T-helper 17 cell (primary cell): ENCODE measurements at places on chromosomes 1 and 21. TPM values are rescaled to one million over a fixed set of nuclear protein-coding genes. Genes with fewer than 3 reads are reported as not detected.
A peak's percentile ranks its signal among the peaks of the same experiment; 100 is the strongest.

GRCh38 chr1:22727873-22728272 is 17.2 kb downstream of the EPHB2 start:
- no peak for DNase-seq

DNA sequence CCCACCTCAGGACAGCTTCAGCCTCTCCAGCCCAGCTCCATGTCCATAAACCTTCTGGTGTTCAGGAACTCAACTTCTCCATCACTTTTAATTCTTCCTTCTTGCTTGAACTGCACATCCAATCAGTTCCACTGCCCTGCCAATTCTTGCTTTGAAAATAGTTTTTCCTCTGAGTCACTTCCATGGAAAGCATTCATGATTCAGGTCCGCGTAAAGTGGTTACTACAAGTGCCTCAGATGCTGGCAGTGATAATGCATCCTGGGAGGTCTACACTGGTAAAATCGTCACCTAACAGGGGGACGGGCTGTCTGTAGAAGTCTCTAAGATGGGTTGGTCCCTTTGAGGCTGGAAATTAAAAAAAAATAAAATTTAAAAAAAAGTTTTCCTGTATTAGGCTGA is 25.9 kb upstream of the RCAN1 start:
- no peak for DNase-seq

- DNase-seq: no peak
These were observed 17.2 kb downstream of the CTNNBIP1 start for GRCh38 chr1:9892563-9893528.

DNA sequence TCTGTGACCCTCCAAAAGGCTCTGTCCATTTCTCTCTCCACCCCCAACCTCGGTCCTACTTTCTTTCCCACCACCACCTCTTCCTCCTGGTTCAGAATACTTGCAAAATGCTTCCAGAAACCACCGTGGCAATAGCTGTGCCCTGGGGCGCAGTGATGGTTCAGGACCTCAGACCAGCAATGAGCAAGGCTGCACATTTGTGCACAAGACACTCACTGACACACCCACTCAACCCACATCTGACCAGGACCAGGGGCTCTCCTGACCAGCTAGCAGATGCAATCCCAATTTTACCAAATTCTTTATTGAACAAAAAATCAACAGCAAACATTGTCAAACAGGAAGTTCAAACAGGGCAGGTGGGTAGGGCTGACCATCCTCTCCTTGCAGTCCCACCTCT is 25.7 kb downstream of the SPOCD1 start:
- no peak for DNase-seq

GRCh38 chr1:181341026-181341632 is 142.2 kb upstream of the CACNA1E start:
- DNase-seq: no peak

- no peak for DNase-seq
These were observed 10.2 kb upstream of the SUSD4 start for GRCh38 chr1:223374064-223374610.

DNA sequence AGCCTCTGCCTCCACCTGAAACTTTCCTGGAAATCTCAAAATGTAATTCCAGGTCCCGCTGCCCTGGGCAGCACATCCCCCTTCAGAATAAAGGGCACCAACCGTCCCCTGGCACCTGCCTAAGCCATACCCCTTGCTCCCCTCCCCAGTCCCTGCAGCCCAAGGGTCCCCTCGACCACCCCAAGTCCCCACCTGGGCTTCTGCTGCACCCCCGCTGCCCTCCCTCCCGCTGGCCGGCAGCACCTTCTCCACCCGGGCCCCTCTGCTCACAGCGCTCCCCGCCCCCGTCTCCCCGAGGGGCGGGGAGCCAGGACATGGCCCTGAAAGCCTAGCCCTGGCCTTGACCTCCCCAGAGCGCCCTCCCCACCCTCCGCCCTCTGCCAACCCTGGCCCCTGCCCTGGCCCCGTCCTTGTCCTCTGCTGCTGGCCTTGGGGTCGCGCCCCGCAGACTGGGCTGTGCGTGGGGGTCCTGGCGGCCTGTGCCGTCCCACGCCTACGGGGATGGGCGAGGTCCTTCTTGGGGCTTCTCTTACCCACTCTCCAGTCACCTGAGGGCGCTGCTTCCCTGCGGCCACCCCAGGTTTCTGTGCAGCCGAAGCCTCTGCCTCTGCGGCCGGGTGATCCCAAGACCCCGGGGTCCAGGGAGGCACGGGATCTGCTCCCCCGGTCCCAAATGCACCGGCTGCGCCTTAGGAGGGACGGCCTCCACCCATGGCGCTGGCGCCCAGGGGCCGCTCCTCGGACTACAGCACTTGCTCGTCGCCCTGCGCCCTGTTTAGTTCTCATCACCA is 41.7 kb downstream of the WDR4 start:
- no peak for DNase-seq

GRCh38 chr21:25732091-25732760 is 2.5 kb downstream of the ATP5PF start:
- no peak for DNase-seq

GRCh38 chr21:14120091-14120734 is 90.5 kb downstream of the LIPI start:
- DNase-seq: no peak

GRCh38 chr1:229784834-229785233 is 158.8 kb downstream of the URB2 start:
- no peak for DNase-seq

DNA sequence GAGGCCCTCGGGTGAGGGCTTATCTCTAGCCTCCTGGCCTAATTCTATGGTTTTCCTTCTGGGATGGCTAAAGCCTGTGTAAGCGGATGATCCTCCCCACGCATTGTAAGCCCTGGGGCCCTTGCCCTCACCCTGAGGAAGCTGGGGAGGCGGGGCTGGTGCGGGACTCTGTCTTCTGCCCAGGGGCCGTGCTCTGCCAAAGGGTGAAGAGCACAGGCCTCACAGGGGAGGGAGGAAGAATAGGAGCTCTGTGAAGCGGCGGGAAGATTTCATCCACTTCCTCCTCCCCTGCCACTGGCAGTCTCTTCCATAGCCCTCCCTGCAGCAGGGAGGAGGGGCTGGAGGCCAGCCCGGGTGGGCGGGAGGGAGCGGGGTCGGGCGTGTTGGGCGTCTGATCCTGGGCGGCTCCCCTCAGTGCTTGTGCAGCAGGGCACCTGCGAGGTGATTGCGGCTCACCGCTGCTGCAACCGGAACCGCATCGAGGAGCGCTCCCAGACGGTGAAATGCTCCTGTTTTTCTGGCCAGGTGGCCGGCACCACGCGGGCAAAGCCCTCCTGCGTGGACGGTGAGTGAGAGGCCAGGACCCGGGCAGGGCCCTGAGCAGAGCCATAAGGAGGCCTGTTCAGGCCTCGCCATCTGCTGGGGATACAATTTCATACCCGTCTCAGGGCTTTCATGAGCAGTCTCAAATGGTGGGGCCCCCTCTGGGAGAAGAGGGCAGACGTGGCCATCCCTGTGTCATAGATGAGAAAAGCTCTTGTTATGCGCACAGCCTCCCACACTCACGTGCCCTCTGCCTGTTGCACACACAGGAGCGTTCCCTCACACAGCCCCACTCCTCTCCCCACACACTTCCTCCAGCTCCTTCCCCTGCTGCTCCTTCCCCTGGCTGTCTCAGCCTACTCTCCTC is 7.7 kb upstream of the PPM1J start:
- DNase-seq: no peak

DNA sequence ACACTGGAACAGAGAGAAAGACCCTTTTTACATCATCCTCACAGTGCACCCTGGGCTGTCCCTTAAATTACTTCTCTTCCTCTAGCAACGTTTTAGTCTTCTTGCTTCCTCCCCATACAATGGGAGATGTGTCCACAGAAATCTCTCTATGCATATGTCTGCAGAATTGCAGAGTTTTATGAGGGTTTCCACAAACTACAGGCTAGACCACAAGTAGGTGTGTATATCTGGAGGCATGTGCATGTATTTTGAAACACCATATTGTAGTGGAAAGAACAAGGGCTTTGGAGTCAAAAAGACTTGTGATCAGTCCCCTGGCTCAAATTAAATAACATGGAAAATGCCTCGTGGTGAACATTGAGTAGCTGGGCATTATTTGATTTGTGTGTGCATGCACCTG is 121.3 kb upstream of the IPO9 start:
- DNase-seq: no peak

- DNase-seq: no peak
These were observed 32.0 kb upstream of the AGL start for GRCh38 chr1:99818063-99818699.

GRCh38 chr1:239422818-239423217 is 36.5 kb downstream of the CHRM3 start:
- no peak for DNase-seq

GRCh38 chr21:26852423-26852822 is 7.2 kb upstream of the ADAMTS1 start:
- DNase-seq: no peak

- DNase-seq: no peak
These were observed 525 bp downstream of the RYR2 start for GRCh38 chr1:237042526-237042891.

DNA sequence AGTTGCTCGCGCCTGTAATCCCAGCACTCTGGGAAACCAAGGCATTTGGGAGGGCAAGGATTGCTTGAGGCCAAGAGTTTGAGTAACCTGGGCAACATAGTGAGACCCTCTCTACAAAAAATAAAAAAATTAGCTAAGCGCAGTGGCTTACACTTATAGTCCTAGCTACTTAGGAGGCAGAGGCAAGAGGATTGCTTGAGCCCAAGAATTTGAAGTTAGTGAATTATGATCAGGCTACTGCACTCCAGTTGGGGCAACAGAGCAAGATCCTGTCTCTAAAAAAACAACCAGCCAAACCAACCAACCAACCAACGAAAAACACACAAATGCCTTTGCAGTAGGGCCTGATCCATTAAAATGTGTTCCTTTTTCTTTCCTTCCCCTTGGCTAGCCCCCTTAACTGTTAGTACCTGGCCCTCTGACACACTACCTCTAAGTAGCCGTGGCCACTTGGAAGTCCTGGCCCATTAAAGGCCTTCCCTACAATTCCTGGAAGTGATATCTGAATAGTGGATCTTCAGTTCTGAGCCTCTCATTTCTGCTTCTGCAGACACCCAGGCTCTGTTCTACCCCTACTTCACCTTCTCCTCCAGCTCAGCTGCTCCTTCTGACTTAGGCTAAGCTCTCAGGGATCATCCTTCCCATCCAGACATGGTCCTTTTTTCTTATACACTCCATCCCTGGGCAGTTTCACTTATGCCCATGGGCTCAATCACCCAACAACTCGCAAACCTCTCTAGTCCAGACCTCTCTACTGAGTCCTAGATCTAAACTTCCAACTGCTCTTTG is 3.5 kb upstream of the OSCP1 start:
- no peak for DNase-seq

- DNase-seq: no peak
These were observed 45.1 kb upstream of the PALMD start for GRCh38 chr1:99600782-99601181.

GRCh38 chr21:29075706-29076466 is 2.4 kb upstream of the CCT8 start:
- no peak for DNase-seq

GRCh38 chr1:223175032-223175431 is 32.0 kb upstream of the TLR5 start:
- DNase-seq: no peak

GRCh38 chr1:39204441-39205081 is at the start of gene MACF1:
Gene MACF1, plus strand, starts transcription at chr1:39204695. Its CDS starts 328 bp downstream, at chr1:39205023.
- no peak for DNase-seq

- DNase-seq: no peak
These were observed 2.7 kb downstream of the ATF3 start for GRCh38 chr1:212611000-212611948.

- DNase-seq: no peak
These were observed 4.1 kb upstream of the FAM110D start for GRCh38 chr1:26154750-26155149.

- DNase-seq: no peak
These were observed 554 bp upstream of the SLC39A1 start for GRCh38 chr1:153963850-153964331.

DNA sequence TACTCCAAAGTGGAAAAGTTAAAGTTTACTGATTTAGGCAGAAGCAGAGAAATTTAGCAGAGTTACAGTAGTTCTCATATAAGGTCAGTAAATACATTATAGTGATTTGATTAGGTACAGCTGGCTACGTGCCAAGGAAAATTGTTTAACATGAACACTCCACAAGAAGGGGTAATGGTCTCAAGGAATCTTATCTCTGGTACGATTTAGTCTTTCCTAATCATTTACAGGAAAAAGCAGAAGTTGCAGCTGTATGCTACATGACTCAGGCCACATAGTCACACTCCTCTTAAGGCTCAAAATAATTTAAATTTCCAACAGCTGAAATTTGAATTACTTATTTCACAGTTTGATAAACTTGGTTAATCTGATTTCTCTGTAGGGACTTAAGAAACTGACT is 36.9 kb upstream of the OR2B11 start:
- DNase-seq: no peak

- no peak for DNase-seq
These were observed 133.0 kb downstream of the LRRC7 start for GRCh38 chr1:69700770-69701169.

GRCh38 chr1:74486036-74486435 is 26.4 kb downstream of the LRRC53 start:
- no peak for DNase-seq

GRCh38 chr1:2921970-2922686 is 99.1 kb upstream of the ACTRT2 start:
- DNase-seq: peak; percentile 37

- DNase-seq: no peak
These were observed 71.4 kb upstream of the KCNJ6 start for GRCh38 chr21:37987668-37988067.

GRCh38 chr1:61640531-61641530 is 84.1 kb downstream of the TM2D1 start:
- no peak for DNase-seq

The TFF1 gene
- not detected for total RNA-seq

The PLCH2 gene
- total RNA-seq: 39.3 TPM

The CDC7 gene
- total RNA-seq: 6.5 TPM

The LENEP gene
- total RNA-seq: not detected

The LCE1E gene
- total RNA-seq: not detected

The TCHH gene
- total RNA-seq: not detected

The RRAGC gene
- 15.8 TPM for total RNA-seq

The ADAMTS5 gene
- total RNA-seq: not detected

The PDIK1L gene
- 6.8 TPM for total RNA-seq

The RSPO1 gene
- total RNA-seq: not detected

The IKBKE gene
- 72.5 TPM for total RNA-seq

The RPTN gene
- total RNA-seq: not detected

The SH3BGRL3 gene
- total RNA-seq: 361 TPM

The KRTAP11-1 gene
- total RNA-seq: not detected

The GJA4 gene
- total RNA-seq: 0.55 TPM

The SNRNP40 gene
- total RNA-seq: 48.0 TPM
